ENCODE measurements at places on chromosomes 5 and 9.
A peak's percentile ranks its signal among the peaks of the same experiment; 100 is the strongest.

GRCh38 chr5:181160152-181160754 lies 12.9 kb downstream of the OR2V2 start:
- DNase-seq, result peak; percentile 46

DNA sequence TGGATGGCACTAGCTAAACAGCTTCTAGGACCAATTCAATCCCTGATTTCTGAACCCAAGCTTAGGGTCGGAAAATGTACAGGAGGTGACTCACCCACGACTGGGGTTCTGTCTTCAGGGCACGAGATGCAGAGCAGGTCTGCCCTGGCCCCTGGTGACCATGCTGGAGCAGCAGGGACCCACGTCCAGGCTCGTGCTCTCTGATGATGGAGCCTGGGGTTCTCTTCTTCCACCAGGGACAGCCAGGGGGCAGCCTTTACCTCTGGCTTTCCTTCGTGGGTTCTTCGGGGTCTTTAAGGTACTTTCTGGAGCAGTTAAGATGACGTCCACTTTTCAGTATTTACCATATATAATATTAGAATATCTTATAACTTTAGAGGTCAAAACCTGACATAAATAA lies 2.1 kb downstream of the CFAP77 start:
- no peak for DNase-seq

GRCh38 chr9:684054-684890 lies 157.2 kb upstream of the DMRT1 start:
- no peak for DNase-seq

DNA sequence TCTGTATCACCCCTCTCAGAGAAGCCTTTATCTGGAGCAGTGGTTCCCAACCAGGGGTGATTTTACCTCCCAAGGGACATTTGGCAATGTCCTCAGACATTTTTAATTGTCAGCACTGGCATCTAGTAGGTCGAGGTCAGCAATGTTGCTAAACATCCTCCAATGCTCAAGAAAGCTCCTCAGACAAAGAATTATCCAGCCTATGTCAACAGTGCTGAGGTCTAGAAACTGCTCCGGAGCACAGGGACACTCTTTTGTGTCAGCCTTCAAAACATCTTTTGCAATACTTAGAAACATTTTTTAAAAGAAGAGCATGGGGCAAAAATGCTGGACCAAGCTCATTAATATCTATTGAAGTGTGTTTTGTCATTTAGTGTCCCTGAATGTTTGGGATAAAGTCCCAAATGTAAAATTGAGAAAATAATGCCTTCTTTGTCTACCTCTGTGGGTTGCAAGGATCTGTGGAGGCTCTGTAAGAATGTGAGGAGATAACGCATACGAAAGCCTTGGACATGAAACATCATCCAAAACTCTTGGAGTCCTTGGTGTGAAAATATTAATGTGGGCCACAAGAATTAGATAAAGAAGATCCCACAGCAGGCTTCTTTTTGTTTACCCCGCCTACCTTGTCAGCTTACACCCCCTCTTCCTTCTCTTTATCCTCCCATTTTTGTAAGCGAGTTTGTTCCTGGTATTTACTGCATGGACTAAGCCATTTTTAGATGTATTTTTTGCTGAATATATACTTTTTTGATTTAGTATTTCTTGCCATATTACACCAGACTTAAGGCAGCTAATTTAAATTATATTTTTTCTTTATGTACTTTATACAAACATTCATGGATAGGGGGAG lies 193.5 kb downstream of the CD180 start:
- no peak for DNase-seq

DNA sequence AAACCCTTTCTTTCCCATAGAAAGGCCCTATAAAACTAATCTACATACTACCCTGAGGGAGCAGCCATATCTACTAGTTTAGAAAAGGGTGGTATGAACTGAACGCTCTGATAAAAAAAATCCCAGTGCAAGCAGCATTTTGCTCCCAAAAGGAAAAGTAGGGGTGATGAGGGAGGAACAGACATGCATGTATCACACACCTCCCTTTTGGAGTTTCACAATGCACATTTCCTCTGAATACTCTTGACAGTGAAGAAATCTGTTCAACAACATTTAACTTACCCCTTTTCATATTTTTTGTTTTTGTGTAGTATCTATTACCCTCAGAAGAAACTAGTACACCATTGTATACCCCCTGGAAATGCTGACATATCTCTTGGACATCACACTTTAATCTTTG lies 411.4 kb downstream of the MAT2B start:
- DNase-seq, result no peak

DNA sequence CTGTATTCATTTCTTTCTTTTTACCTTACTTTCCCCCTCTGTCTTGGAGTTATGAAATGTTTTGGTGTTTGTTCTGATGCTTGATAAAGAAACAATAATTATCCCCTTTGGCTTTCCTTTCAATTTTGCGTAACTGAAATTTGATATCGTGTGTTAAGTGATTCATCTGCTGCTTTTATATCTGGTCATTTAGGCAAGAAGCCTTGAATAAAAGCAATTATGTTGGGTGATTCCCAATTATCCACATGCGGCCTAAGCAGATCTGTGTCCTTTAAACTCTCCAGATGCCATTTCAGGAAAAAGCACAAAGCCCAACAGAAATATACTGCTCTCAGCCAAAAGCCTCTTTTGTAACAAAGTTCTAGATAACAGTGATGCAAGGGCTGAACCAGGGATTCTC lies 92.8 kb downstream of the TAF11L14 start:
- DNase-seq, result no peak

- DNase-seq, result no peak
These were observed 25.0 kb upstream of the HMCN2 start for GRCh38 chr9:130240410-130241197.

- DNase-seq, result no peak
These were observed 1.5 kb downstream of the ASS1 start for GRCh38 chr9:130446101-130446861.

- DNase-seq, result no peak
These were observed 880.9 kb upstream of the SEMA6A start for GRCh38 chr5:117455236-117456233.

- DNase-seq, result no peak
These were observed 729 bp upstream of the RORB start for GRCh38 chr9:74496406-74496805.

- DNase-seq, result no peak
These were observed 143.8 kb downstream of the MELK start for GRCh38 chr9:36716496-36716895.

- no peak for DNase-seq
These were observed 4.7 kb downstream of the DNAI1 start for GRCh38 chr9:34463098-34463900.

- DNase-seq, result no peak
These were observed 193.8 kb downstream of the CSNK1G3 start for GRCh38 chr5:123705741-123706140.

- DNase-seq, result no peak
These were observed 52.8 kb upstream of the CCDC112 start for GRCh38 chr5:115349001-115349817.

- no peak for DNase-seq
These were observed 115.9 kb downstream of the PIK3R1 start for GRCh38 chr5:68331192-68332079.

GRCh38 chr9:79134654-79135053 lies 437.1 kb upstream of the TLE4 start:
- no peak for DNase-seq

GRCh38 chr5:180160789-180161188 lies 48.2 kb downstream of the RASGEF1C start:
- DNase-seq, result no peak

- no peak for DNase-seq
These were observed 259.1 kb downstream of the MLLT3 start for GRCh38 chr9:20363233-20363632.

DNA sequence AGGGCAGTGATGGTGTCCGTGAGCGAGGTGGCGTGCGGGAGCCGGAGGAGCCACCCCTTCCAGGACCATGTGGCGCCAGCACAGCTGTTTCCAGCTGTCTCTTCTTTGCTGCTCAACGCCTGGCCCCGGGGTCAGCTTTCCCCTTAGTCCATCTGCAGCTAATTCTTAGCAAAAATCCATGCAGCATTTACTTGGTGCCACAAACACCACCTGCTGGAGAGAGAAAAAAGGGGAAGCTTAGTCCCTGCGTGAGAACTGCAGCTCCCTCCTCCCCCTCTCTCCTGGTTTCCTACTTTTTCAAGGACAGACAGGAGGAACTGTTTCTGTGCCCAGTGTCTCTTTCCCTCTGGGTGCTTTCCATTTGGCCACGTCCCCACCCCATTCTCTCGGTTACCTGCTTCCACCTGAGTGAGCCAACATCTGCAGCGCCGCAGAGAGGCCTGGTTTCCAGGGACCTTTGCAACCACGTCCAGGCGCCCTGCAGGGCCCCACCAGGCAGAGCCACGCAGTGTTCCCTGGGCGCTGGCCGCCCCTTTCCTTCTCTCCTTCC lies 3.4 kb downstream of the SLC6A19 start:
- DNase-seq, result no peak

GRCh38 chr5:61507232-61507631 lies 175.2 kb downstream of the ZSWIM6 start:
- no peak for DNase-seq

Data from activated naive CD4-positive, alpha-beta T cell (primary cell).